ENCODE measurements at places on chromosomes 5 and 9. TPM values are rescaled to one million over a fixed set of nuclear protein-coding genes. Genes with fewer than 3 reads are reported as not detected.

FOXE1 gene
- polyA plus RNA-seq: 0.16 TPM

NRG2 gene
- 1.2 TPM for polyA plus RNA-seq

MLANA gene
- polyA plus RNA-seq: not detected

ZNF354B gene
- 11.8 TPM for polyA plus RNA-seq

PAPPA gene
- 0.11 TPM for polyA plus RNA-seq

KIF20A gene
- 0.19 TPM for polyA plus RNA-seq

DNA sequence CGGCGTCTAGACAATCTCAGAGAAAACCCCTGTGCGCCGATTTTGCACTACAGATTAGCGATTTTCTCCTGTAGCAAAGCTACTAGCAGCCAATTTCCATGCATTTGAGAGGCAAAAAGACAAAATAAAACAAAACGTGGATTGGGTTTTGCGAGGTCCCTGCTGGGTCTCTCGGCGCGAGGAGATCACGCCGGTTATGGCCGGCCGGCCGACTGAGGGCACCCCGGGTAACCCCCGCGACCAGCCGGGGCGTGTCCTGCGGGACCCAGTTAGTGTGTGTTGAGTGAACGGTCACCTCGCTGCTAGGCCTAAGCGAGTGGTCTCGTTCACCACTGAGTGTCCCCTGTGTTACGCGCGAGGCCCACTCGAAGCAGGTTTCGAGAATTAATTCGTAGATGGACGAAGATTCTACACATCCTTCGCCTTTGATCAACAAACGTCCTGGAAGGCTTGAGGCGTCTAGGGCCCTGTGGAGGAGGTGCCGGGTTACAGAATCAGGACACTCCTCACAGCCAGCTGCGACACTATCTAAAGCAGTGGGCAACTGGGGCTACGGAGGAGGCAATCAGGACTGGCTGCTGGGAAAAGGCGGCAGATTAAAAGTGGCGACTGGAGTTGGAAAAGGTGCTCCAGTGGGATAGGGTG is 764 bp upstream of the VDAC1 start:
- peaks cover 17% of the 10 kb centered on the region for H3K4me1 ChIP-seq
- no peaks in the 10 kb centered on the region for H3K36me3 ChIP-seq
- peak overlapping the region; percentile 94 for H3K27ac ChIP-seq
- no peaks in the 10 kb centered on the region for H3K27me3 ChIP-seq

- peaks cover 25% of the 10 kb centered on the region for H3K27me3 ChIP-seq
- H3K27ac ChIP-seq: no peak overlapping the region
- no peaks in the 10 kb centered on the region for H3K36me3 ChIP-seq
- DNase-seq: peak; percentile 60
- H3K4me1 ChIP-seq: no peaks in the 10 kb centered on the region
Observed at GRCh38 chr5:3606121-3606831, 10.6 kb downstream of the IRX1 start.

GRCh38 chr5:54700986-54701578 is 183.5 kb downstream of the SNX18 start:
- no peak for DNase-seq
- H3K27me3 ChIP-seq: no peaks in the 10 kb centered on the region
- no peaks in the 10 kb centered on the region for H3K36me3 ChIP-seq
- H3K4me1 ChIP-seq: peaks cover 3% of the 10 kb centered on the region
- no peak overlapping the region for H3K4me3 ChIP-seq

DNA sequence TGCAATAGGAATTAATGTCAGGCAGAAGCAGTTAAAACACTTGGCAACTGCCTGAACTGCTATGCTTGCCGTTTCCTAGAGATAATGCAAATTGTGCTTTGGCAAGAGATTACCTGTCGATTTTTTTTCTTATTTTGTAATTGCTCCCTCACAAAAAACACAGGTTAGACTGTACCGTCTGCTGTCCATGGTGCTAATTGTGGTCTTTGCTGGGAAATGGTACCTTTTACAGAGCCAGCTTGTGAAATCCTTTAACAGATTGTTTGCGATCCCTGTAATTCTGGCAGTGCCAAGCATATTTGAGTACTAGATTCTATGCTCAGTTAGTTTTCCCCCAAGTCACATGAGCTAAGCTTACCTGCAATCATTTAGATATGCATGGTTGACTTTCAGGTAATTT is 2125.8 kb upstream of the WWC1 start:
- H3K27ac ChIP-seq: no peak overlapping the region
- H3K4me1 ChIP-seq: no peaks in the 10 kb centered on the region
- H3K27me3 ChIP-seq: no peaks in the 10 kb centered on the region
- DNase-seq: no peak
- no peaks in the 10 kb centered on the region for H3K36me3 ChIP-seq

DNA sequence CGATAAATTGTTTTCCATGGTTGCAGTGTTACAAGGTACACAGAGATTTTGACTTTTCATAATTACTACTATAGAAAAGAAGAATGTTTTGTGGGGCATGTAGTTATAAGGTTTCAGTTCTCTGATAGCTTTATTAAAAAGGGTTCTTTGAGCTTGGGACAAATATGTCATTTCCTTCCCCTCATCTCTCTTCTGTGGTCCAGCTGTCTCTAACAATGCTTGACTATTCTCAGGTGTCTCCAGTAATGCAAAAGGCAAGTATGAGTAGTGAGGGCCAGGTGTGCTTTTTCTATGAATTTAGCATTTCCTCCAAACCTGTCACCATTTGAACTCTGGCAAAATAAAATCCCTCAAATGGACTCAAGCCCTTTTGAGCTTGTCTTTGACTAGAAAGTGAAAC is 84.3 kb downstream of the SLF1 start:
- no peaks in the 10 kb centered on the region for H3K27me3 ChIP-seq
- peaks cover 9% of the 10 kb centered on the region for H3K4me1 ChIP-seq
- H3K4me3 ChIP-seq: no peak overlapping the region
- no peak for DNase-seq

DNA sequence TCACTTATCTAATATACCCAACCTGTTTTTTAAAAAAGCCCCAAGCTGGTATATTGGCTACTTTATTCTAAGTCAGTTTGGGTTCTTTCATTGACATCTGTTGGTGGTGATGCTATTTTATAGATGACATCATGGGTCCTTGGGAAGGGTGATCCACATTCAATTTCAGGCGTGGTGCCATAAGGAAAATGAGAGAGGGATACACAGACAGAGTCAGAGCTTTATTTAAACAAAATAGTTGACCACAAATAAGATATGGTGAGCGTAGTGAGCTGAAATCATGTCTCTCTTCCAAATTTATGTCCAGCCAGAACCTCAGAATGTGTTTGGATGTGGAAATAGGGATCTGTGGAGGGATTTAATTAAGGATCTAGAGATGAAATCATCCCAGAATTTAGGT is 302.4 kb downstream of the MAT2B start:
- H3K4me1 ChIP-seq: no peaks in the 10 kb centered on the region
- no peak overlapping the region for H3K4me3 ChIP-seq
- no peaks in the 10 kb centered on the region for H3K36me3 ChIP-seq
- no peak for DNase-seq
- H3K27me3 ChIP-seq: no peaks in the 10 kb centered on the region

DNA sequence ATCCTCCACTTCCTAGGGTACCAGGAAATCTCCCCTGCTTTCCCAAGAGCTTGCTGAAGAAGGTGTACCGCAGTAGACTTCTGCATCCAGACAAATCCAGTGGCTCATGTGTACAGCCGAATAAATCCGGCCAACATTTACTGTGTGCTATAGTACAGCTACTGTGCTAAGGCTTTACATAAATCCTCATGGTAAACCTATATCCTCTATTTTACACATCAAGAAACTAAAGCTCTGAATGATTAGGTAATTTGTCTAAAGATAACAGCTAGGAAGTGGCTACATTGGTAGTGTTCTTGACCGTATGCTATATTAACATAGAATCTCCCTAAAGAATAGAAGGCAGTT is 511 bp upstream of the WDR41 start:
- peak overlapping the region; percentile 93 for H3K27ac ChIP-seq
- peaks cover 5% of the 10 kb centered on the region for H3K4me1 ChIP-seq
- H3K4me3 ChIP-seq: peak overlapping the region; percentile 79
- H3K27me3 ChIP-seq: no peaks in the 10 kb centered on the region
- DNase-seq: no peak

GRCh38 chr5:8474569-8474930 is 605.6 kb downstream of the MTRR start:
- H3K4me3 ChIP-seq: no peak overlapping the region
- H3K27me3 ChIP-seq: no peaks in the 10 kb centered on the region

All from pancreas (tissue), 10 donors.